ENCODE measurements at places on chromosomes 16 and 17.

DNA sequence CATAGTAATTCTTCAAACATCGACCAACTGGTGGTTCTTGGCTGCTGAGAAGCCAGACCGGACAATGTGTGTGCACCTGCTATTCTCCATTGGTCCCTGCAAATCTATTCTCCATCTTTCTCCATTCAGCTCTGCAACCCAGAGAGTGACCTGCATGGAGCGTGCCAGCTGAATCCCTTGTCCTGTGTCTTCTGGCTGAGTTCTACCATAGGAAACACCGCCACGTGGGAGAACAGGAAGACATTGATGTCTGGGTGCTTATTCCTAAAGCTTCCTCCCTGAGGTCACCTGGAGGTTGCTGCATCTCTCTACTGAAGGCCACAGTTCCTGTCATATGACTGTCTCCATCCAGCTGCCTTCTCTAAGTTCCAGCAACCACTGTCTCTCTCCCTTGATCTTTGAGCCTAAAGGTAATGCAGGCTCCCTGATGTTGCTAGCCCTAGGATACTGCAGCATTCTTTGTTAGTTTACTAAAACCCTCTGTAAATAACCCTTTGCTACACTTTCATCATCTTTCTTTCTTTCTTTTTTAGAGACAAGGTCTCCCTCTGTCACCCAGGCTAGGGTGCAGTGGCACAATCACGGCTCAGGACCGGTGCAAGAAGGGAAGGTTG is 10.6 kb upstream of the SMG1 start:
- peak; percentile 2 for DNase-seq

DNA sequence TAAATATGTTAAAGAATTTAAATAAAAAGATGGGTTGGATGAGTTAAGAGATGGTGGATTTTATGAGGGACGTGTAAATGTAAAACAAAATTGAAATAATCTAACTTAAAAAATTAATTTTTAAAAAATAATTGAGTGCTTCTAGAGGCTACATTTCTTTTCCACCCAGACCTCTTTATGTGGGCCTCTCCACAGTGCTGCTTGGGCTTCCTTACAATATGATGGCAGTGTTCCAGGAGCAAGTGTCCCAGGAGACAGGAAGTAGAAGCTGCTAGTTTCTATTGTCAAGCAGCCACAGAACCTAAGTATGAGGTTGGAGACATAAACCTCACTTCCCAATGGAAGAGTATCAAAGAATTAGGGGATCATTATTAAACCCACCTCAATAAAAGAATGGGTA is 205.7 kb upstream of the CPHXL start:
- no peak for DNase-seq

- peak; percentile 26 for DNase-seq
Observed at GRCh38 chr16:50121278-50121677, 31.8 kb upstream of the TENT4B start.

DNA sequence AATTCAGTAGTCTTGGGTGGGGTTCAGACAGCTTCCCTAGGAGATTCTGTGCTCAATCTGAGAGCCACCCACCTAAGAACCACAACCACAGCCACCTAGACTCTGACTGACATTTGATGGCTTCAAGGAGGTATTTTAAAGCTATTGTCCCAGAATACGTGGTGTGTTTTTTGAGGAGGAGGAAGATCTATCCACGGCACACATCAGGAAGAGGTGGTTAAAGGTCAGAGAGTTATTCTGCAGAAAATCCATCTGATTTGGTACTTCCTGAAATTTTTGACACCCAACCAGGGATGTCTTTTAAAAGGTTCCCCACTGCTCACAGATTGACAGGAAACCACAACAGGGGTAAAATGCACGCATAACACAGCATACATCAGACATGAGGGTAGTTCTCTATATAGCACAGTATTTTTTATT is 25.1 kb downstream of the SMARCE1 start:
- DNase-seq: no peak

GRCh38 chr17:16517477-16517876 is 25.5 kb upstream of the LRRC75A start:
- DNase-seq: no peak

GRCh38 chr16:67530013-67530939 is 1.6 kb downstream of the RIPOR1 start:
- DNase-seq: no peak

GRCh38 chr17:45581860-45582259 is 91.3 kb upstream of the PLEKHM1 start:
- no peak for DNase-seq

GRCh38 chr16:5477251-5477650 is 379.7 kb upstream of the EEF2KMT start:
- no peak for DNase-seq

DNA sequence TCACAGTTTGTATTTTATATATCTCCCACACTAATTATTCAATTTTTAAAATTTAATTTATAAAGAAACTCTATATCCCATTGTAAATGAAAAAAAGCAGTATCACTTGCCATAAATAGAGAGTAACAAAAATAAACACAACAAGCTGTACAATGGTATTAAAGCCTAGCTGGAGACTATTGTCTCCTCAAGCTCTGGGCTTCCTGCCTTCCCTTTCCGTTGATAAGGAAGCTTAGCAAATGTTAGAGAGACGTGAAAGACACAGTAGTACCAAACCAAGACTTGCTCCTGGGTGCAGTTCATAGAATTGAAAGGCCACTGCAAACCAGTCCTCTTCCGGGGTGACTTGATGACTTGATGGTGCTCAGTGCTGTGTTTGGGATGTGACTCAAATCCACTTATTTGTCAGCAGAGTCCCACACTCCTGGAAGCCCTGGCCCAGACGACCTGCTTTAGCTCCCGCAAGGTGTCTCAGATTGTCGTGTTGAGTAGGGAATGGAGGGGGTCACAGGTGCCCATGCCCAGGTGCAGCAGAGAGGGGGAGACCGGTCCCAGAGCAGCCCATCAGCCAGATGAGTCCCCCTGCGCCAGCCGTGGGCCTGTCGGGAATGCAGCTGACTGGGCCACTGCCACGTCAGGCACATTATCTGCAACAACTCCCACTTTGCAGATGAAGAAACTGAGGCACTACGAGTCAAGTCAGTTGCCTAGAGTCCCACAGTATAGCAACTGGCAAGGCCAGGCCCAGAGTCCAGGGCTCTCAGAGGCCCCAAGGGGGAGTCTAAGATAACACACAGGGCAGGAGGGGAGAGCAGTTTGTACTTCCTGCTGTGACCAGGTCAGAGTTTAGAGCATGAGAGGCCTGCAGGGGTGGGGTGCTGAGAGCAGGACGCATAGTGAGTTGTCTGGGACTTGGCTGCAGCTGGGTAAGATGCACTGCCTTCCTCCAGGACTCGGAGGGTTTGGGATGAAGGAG is 40.5 kb downstream of the PSME3IP1 start:
- DNase-seq: no peak

DNA sequence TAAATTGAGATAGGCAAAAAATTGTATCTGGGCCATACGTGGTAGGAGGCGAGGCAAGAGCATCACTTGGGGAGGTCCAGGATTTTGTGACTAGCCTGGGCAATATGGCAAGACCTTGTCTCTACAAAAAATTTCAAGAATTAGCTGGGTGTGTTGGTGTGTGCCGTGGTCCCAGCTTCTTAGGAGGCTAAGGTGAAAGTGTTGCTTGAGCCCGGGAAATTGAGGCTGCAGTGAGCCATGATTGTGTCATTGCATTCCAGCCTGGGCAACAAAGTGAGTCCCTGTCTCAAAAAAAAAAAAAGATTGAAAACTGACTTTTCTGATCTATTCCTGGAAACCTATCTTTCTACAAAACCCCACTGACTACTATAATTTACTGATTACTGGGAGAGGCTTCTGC is 26.7 kb downstream of the CDK12 start:
- DNase-seq: peak; percentile 14

GRCh38 chr16:84907575-84907974 is 87.8 kb downstream of the CRISPLD2 start:
- no peak for DNase-seq

DNA sequence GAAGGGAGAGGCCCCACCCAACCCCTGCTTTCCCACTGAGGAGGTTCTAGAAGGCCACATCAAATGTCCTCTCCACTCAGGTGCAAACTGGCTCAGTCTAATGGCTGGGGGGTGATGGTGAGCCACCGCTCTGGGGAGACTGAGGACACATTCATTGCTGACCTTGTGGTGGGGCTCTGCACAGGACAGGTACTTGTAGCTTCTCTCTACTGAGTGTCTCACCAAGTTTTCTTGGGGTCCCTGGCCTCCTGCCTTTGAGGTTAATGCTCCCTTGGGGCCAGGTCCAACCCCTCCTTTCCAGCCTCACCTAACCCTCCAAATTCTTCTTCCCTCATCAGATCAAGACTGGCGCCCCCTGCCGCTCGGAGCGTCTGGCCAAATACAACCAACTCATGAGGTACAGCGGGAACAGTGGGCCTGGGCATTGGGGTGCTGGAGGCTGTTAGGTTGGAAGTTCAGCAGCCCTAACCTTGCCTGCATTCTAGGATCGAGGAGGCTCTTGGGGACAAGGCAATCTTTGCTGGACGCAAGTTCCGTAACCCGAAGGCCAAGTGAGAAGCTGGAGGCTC is 5.7 kb downstream of the ENO3 start:
- peak; percentile 59 for DNase-seq
